ENCODE measurements at places on chromosomes 7 and 10. TPM values are rescaled to one million over a fixed set of nuclear protein-coding genes. Genes with fewer than 3 reads are reported as not detected.

Gene BICC1
- total RNA-seq: 1.0 TPM

Gene PITX3
- total RNA-seq: not detected

Gene PRR15
- total RNA-seq: not detected

Gene GPR26
- not detected for total RNA-seq

Gene CTAGE8
- total RNA-seq: 1.4 TPM

Gene KCND2
- under 0.01 TPM for total RNA-seq

Gene AGAP9
- total RNA-seq: 1.3 TPM

Gene HMX2
- not detected for total RNA-seq

Gene PIP
- not detected for total RNA-seq

Gene AS3MT
- total RNA-seq: 8.7 TPM

Gene NUP205
- 63.3 TPM for total RNA-seq

Gene ARHGAP12
- 58.0 TPM for total RNA-seq

Gene COX15
- 55.6 TPM for total RNA-seq

Gene CCL24
- total RNA-seq: 0.73 TPM

Gene ZNF775
- total RNA-seq: 3.9 TPM

Gene LGI1
- not detected for total RNA-seq

Gene BBS9
- total RNA-seq: 11.0 TPM

Gene ARHGEF5
- 1.5 TPM for total RNA-seq

Gene PTF1A
- not detected for total RNA-seq

Gene NCF1
- total RNA-seq: not detected

Gene PDZD7
- 1.00 TPM for total RNA-seq

Gene C7orf57
- 0.34 TPM for total RNA-seq

Gene GPR15LG
- total RNA-seq: not detected

Gene PAXIP1
- total RNA-seq: 16.7 TPM

Gene PTCD1
- total RNA-seq: 7.2 TPM

Gene HYAL4
- total RNA-seq: not detected

Gene IDI2
- total RNA-seq: not detected

Gene PIK3AP1
- 0.46 TPM for total RNA-seq

Gene LRMDA
- 37.8 TPM for total RNA-seq

Gene NPTX2
- 6.5 TPM for total RNA-seq

All from melanocyte of skin (primary cell).